ENCODE measurements at places on chromosomes 5 and 9. TPM values are rescaled to one million over a fixed set of nuclear protein-coding genes. Genes with fewer than 3 reads are reported as not detected.

Gene NPR3
- total RNA-seq = 0.23 TPM

DNA sequence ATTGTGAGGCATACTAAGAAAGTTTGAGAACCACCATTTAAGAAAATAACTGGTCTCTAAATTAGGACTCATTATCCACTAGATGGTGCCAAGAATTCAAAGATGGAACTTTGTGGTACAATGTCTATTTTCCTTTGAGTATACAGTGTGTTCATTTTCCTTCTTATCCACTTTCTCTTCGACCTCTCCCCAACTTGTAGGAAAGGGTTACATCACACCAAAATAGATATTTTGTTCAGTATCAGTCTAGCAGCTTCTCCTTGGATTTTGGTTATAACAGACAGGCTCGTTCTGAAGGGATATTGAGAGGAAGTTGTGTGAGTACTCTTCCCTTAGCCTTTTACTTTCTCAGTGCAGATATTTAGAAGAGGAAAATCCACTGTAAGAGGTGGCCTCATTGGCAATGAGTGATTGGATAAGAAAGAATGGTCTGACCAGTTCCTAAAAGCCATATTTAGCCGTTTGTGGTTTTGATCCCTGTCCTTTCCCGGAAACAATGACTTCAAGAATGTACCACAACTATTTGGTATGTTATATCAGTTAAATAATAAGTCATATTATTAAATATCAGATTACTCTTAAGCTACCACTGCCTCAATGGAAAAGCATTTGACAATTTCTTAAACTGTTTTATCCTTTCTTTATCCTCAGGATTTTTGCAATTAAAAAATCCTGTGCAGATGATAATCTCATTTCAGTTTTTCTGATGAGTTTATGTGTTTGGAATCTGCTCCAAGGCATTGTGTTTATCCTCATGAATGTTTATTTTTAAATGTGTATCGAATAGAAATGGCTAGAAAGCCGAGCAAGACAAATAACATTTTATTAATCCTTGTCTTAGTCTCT is 69.0 kb upstream of the GRAMD2B start:
- peak overlapping the region; percentile 84 for H3K27ac ChIP-seq
- H3K27me3 ChIP-seq = no peaks in the 10 kb centered on the region
- peaks cover 40% of the 10 kb centered on the region for H3K4me1 ChIP-seq
- peak; percentile 65 for DNase-seq
- peak overlapping the region; percentile 41 for H3K4me3 ChIP-seq
- H3K36me3 ChIP-seq = no peaks in the 10 kb centered on the region

DNA sequence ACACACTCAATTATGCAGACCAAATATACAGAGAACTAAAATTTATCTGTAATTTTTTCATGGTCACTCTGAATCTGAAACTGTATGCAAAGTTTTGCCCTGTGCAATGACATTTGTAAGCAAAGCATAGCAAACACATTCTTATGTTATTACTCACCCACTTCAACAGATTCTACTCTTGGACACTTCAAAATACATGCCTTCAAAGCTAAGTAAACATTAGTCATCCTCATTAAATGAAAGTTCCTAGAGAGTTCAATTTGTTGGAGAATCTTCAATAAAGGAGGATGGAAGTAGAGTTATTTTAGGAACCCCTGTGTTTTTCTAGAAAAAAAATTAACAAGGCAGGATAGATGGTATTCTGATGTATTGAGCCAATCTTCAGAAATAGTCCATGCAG is 639.7 kb upstream of the C9orf72 start:
- no peak overlapping the region for H3K4me3 ChIP-seq
- no peaks in the 10 kb centered on the region for H3K27me3 ChIP-seq
- H3K4me1 ChIP-seq = peaks cover 11% of the 10 kb centered on the region
- peak; percentile 46 for DNase-seq

Gene GEMIN5
- total RNA-seq = 47.7 TPM

DNA sequence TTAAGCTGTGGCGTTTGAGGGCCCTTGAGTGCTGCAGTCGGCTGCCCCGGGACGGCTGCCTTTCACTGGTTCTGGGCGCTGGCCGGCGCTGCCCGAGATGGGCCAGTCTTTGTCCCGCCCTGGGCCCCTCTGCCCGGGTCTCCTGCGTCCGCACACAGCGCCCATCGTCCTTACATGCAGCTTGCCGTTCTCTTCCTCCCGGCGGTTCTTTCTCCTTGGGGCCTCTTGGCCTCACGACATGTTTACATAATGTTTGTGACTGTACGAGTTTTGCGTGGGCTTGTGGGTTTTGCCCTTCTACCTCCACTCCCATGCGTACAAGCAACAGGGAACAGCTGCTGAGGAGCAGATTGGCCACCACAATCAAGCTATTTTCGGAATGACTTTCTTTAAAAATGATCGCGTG is 618 bp downstream of the TNPO1 start:
- H3K27me3 ChIP-seq = no peaks in the 10 kb centered on the region
- H3K4me3 ChIP-seq = peak overlapping the region; percentile 86
- H3K4me1 ChIP-seq = peaks cover 20% of the 10 kb centered on the region
- H3K27ac ChIP-seq = peak overlapping the region; percentile 98
- peak; percentile 73 for DNase-seq
- peaks cover 4% of the 10 kb centered on the region for H3K36me3 ChIP-seq

DNA sequence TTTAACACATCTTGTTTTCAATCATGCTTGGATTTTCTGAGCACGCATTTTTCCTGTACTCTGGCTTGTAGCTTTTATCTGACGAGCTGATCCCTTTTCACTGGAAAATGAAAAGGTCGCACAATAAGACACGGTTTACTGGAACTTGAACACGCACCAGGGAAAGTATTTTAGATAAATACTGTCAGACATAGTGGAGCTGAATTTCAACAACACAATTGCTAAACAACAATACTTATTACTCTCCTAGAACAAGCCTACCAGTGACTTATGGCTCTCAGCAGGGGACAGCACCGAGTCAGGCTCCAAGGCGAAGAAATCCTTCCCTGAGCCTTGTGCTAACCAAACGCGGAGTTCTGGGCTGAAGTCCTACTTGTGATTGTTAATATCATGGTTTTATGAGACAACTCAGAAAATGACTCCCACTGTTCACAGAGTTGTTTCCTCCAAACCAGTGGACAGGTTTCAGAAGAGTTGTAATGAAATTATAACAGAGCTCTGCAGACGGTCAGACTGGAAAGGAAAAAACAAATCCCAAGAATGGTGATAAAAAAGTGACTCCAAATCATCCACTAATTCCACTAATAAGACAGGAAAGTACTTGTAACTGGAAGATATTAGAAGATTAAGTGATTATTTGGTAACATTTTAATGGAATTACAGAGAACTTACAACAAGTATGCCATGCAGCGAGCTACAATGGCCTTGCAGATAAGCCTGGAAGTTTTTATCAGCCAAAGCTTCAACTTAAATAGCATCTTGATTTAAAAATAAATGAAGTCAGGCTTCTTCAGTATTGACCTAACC is 359.6 kb downstream of the EBF1 start:
- no peak overlapping the region for H3K27ac ChIP-seq
- no peaks in the 10 kb centered on the region for H3K36me3 ChIP-seq
- no peaks in the 10 kb centered on the region for H3K27me3 ChIP-seq
- H3K4me3 ChIP-seq = no peak overlapping the region

Gene AGXT2
- total RNA-seq = not detected

Gene C5orf58
- total RNA-seq = not detected

DNA sequence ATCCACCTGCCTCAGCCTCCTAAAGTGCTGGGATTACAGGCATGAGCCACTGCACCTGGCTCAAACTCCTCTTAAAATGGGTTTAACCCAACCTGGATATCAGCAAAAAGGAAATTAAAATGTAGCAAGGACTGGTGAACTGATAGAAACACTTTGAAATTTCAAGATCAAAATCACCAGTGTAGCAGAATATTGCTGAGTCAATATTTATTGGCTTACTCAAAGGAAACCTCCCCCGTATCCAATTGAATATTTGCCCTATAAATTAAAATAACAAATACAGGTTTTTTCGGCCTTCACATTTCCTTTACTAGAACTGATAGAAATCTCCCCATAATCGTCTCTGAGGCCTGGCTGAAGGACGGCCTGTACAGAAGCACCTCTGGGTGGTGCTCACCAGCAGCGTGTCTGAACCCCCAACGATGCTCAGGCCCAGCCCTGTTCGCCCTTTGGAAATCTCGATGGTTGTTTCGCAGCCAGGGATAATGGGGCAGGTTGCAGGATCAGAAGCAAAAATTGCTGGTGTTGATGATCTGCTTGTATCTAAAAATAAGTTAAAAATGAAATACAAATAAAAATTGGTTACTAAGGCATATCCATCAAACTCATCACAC is 156.6 kb downstream of the MPDZ start:
- DNase-seq = no peak
- H3K4me3 ChIP-seq = no peak overlapping the region
- no peak overlapping the region for H3K27ac ChIP-seq
- no peaks in the 10 kb centered on the region for H3K4me1 ChIP-seq

- DNase-seq = no peak
- H3K4me1 ChIP-seq = no peaks in the 10 kb centered on the region
- no peak overlapping the region for H3K27ac ChIP-seq
- H3K36me3 ChIP-seq = no peaks in the 10 kb centered on the region
These were observed 360.6 kb downstream of the ARRDC3 start for GRCh38 chr5:91022518-91022917.

GRCh38 chr9:91421971-91422757 is 1.5 kb downstream of the NFIL3 start:
- H3K27me3 ChIP-seq = no peaks in the 10 kb centered on the region
- no peak overlapping the region for H3K27ac ChIP-seq
- DNase-seq = no peak
- peak overlapping the region; percentile 92 for H3K4me3 ChIP-seq

Gene ERCC8
- total RNA-seq = 29.9 TPM

Gene PSD2
- not detected for total RNA-seq

Gene SPATA31A1
- not detected for total RNA-seq

DNA sequence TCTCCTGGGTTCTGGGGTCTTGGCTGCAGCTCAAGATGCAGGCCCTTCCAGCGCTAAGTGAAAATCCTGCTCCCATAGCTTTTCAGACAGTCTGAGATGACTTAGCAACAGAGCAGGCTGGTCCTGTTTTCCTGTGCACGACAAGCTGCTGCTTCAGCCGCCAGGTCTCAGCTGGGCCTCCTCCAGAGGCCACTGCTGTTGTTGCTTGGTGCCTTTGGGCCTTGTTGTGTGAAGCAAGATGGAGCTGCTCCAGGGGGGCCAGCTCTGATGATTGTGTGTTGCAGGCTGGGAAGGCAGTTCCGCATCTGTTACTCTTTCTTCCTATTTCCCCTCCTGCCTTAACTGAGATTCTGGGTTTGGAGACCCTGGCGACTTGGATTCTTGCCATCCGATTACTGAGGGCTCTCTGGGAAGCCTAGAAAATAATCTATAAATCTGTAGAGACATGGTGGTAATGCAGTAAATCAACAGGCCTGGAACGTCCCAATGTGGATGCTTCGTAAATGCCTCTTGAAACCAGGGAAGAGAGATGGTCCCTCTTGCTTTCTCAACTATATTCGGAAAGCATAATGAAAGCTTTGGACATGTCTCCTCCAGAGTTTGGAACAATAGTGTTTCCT is 3.2 kb downstream of the MAP1B start:
- no peaks in the 10 kb centered on the region for H3K36me3 ChIP-seq
- peaks cover 3% of the 10 kb centered on the region for H3K4me1 ChIP-seq
- H3K27ac ChIP-seq = no peak overlapping the region

GRCh38 chr5:65876970-65877369 is 49.4 kb upstream of the ERBIN start:
- no peak overlapping the region for H3K4me3 ChIP-seq
- H3K27me3 ChIP-seq = no peaks in the 10 kb centered on the region
- peaks cover 22% of the 10 kb centered on the region for H3K4me1 ChIP-seq
- no peaks in the 10 kb centered on the region for H3K36me3 ChIP-seq
- no peak for DNase-seq

Gene PFDN1
- 93.9 TPM for total RNA-seq

GRCh38 chr5:149464796-149465489 is 85.9 kb upstream of the IL17B start:
- no peak for DNase-seq
- no peak overlapping the region for H3K4me3 ChIP-seq
- H3K27ac ChIP-seq = no peak overlapping the region
- peaks cover 16% of the 10 kb centered on the region for H3K27me3 ChIP-seq

Gene DRD1
- total RNA-seq = not detected

Gene FAM163B
- total RNA-seq = 2.5 TPM

DNA sequence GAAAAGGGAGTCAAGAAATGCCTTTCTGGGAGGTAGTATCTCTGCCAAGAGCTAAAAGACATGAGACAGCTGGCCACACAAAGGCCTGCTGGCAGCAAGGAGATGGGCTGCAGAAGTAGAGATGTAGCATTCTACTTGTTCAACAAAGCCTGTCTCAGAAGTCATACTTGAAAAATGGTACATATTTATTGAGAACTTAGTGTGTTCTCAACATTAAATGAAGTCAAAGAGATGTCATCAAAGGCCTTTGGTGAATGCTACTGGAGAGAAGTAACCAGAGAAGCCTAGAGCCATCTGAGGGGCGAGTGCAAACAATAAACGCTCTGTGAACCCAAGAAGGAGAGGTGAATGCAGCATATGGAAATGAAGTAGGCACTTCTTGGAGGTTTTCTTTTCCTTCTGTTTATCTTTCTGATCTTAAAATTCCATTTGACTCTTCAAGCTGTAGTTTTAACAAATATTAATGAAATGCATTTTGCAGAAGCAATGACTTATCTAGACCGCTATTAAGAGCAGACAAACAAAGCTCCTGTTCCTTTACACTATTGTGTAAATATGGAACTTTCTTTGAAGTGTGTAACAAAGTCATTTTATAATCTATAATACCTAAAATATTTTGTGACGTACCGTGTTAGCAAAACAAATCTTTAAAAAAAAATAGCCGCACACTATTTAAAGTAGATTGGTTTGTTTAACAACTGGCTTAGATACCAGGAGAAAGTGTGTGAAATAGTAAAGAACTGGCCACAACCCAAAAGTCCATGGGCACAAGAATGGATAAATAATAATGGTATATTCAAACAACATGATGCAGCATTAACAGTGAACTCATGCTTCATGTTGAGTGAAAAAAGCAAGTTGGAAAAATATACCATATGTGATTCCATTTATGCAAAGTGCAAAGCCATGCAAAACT is 70.2 kb downstream of the ZNF608 start:
- no peaks in the 10 kb centered on the region for H3K27me3 ChIP-seq
- no peak overlapping the region for H3K27ac ChIP-seq
- H3K36me3 ChIP-seq = no peaks in the 10 kb centered on the region
- DNase-seq = peak; percentile 58
- H3K4me3 ChIP-seq = no peak overlapping the region

DNA sequence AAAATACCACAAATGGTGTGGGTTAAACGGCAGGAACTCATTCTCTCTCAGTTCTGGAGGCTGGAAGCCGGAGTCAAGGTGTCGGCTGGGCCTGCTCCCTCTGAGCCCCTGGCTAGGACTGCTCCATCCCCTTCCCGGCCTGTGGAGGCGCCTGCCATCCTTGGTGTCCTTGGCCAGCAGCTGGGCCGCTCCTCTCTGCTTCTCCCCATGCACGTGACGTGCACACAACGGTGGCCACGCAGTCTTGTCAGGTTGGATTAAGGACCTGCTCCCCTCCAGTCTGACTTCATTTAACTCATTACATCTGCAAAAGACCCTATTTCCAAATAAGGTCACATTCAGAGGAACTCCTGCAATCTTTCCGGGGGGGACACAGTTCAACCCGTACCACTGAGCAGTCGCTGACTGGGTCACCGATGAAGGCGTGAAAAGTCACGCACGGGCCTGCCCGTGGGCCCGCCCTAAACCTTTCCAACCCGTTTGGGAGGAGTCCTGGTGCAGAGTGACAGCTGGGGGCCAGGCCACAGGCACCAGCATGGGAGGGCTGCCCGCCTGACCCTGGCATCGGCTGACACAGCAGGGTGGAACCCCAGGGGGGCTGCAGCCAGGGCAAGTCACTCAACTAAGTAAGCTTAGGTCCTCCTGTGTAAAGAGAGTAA is 135.2 kb downstream of the COL23A1 start:
- no peak overlapping the region for H3K27ac ChIP-seq
- H3K4me3 ChIP-seq = no peak overlapping the region
- no peaks in the 10 kb centered on the region for H3K36me3 ChIP-seq
- DNase-seq = no peak
- no peaks in the 10 kb centered on the region for H3K27me3 ChIP-seq
